ENCODE measurements at places on chromosomes 3 and 15.

- DNase-seq, result no peak
Observed at GRCh38 chr15:66545255-66545654, 20.5 kb downstream of the LCTL start.

DNA sequence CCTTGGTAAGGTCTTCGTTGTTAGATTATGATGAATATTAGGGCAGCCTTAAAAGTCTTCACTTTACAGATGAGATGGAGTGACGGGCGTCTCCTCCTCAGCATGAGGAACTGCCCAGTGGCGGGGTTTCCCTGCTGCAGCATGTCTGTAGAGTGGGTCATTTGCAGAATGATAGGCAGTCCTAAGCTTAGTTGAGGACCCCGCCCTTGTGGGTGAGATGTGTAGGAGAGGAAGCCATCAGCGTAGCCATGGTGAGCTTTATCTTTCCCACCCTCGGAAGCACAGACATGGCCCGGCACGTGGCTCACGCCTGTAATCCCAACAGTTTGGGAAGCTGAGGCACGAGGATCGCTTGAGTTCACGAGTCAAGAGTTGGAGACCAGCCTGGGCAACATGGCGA, 877 bp downstream of the NIT2 start:
- no peak for DNase-seq

DNA sequence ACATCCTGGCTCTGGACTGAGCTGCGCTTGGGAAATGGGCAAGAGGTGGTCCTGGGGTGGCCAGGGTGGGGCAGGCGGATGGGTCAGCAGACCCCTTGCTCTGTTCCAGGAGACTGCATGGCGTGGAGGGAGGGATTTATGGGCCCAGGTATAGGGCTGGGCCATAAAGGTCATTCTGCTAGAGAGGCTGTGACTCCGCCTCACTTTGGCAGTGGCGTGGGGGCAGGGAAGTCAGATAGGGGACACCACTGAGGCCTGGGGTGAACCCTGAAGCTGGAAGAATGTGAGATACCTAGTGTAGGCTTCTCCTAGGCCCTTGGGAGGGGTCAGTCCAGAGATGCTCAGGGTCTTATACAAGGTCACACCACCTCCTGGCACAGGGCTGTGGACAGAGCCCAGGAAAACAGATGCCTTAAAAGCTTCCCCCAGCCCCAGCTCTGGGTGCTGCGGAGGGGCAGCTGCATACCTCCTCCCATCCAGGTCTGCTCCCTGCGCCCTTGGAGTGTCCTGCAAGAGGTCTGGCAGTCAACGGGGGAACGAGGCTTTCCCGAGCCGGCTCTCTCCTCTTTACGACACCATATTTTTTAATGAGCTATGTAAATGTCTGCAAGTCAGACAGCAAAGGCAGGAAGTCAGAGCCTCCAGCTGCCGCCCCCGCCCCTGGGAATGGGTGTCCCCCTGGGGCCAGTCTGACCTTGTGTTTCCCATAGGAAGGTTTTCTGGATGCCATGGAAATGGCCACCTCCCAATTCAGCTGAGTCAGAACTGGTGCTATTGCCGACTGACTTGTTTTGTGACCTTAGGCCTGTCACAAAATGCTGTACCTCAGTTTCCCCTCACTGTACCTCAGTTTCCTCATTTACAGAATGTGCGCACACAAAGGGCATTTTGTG, 26.3 kb downstream of the LINGO1 start:
- DNase-seq, result no peak

- DNase-seq, result no peak
Observed at GRCh38 chr15:40100947-40101905, 7.5 kb downstream of the BMF start.

DNA sequence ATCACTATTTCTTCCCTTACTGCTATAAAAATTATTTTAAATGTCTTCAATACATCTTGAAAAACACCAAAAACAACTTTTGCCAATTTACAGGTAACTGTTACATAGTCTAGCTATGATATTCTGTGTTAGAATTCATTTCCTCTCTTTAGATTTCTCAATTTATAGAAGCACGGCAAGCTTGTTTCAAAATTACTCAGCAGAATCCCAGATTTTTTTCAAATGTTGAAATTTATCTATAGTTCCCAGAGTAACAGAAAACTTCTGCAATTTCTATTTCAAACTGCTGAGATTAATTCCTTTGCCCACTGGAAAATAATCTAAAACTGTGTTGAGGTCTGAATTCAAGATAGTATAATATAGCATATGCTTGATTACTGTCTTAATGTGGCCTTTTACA, 41.2 kb downstream of the CCPG1 start:
- no peak for DNase-seq

DNA sequence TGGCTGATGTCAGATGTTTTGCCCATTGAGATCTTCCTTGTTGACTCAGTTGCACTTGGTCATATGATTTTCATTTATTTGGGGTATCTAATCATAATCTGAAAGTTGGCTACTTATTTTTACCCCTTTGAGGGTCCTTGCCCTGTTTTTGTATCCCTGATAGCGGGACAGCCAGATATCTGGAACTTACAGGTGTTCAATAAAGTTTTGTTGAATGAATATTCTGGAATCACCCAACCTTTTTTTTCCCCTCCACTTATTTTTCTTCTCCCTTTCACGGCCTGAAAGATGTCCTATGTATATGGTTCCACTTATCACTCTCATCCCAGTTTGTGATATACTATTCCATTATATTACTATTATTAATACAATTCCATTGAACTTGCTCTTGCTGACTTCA, 12.8 kb downstream of the CTNNB1 start:
- DNase-seq, result no peak

GRCh38 chr3:64133987-64134386, 91.3 kb downstream of the PRICKLE2 start:
- no peak for DNase-seq

DNA sequence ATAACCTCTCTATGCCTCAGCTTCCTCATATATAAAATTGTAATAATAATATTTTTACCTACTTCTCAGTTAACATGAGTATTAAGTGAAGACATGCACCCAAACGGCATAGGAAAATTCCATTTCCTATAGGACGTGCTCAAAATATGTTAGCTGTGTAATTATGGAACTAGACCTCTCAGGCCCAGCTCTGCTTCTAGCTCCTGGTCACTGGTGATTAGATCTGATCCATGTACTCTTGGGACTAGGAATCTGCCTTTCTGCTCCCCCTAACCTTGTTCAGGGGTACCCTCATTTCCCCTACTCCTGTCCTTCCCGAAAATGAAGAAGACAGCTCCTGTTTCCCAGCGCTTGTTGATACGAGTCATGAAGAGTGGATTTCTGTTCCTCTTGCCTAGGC, 29.6 kb downstream of the TF start:
- DNase-seq, result no peak

DNA sequence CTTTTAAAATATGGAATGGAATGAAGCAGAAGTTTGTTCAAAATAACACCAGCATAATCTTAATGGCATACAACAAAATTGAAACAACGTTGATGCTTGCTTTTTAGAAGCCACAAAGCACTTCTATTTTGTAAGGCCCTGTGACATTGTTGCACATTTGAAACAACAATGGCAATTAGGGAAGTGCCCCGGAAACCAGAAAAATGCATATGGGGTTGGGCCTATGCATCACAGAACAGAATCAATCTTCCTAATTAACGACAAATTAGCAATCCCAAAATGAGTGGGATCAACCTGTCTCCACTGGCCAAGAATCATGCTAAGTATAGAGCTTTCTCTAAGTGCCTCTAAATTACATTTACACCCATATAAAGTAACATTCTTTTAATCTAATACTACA, 168.9 kb downstream of the MEIS2 start:
- DNase-seq, result no peak

GRCh38 chr3:38085943-38086324, 46.9 kb downstream of the DLEC1 start:
- no peak for DNase-seq

- no peak for DNase-seq
Observed at GRCh38 chr3:196163666-196164493, 47.3 kb downstream of the ZDHHC19 start.

GRCh38 chr3:197501496-197501878, 54.3 kb downstream of the BDH1 start:
- no peak for DNase-seq

- DNase-seq, result no peak
Observed at GRCh38 chr3:124620600-124621063, 109.6 kb upstream of the UMPS start.

DNA sequence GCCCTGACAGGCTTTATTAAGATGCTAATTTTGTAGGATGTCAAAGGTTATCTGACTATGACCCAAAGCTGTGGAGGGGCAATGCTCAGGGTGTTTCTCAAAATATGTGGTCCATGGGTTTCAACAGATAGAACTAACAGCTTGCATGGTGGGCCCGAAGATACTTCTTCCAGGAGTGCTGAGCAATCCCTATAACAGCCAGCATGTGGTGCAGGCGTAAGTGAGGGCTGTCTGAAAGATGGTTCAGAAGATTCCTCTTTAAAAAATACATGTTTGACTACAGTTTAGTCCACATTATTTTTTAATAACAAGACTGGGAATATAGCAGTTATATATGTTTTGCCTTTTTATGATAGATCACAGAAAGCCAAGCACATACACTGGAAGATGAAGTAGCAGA, 7.6 kb downstream of the SCG3 start:
- no peak for DNase-seq

- DNase-seq, result peak; percentile 80
Observed at GRCh38 chr3:170355738-170356595, 1.5 kb upstream of the SKIL start.

- DNase-seq, result no peak
Observed at GRCh38 chr15:67400890-67401289, 120.0 kb upstream of the C15orf61 start.

DNA sequence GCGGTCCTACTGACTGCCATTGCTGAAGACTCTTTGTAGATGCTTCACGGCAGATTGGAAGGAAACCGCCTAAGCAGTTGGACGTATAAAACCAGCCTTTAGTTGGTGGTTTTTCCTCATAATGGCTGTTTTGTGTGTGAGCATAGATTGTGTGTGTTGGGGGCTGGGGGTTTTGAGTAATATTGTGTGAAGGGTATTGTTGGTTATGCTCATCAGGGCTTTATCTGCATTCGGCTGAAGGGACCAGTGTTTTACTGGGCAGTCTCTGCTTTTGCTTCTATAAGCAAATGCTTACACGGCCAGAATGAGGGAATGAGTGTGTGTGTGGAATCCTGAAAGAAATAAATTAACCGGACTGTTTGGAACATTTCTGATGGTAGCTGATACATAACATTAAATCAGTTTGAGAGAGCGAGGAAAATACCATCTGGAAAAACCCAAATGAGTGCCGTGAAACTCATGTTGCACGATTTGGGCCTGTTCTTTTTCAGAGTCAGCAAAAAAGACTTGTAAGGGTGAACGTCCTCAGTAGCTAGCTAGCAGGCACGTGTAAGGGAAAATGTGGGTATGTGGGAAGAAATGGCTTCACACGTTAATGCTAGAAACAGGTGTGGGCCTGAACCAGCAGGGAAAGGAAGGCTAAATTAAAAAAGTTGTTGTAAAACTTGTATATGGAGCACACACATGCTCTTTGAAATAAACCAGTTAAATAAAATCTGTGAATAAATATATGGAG, 1.9 kb downstream of the MITF start:
- peak; percentile 8 for DNase-seq

DNA sequence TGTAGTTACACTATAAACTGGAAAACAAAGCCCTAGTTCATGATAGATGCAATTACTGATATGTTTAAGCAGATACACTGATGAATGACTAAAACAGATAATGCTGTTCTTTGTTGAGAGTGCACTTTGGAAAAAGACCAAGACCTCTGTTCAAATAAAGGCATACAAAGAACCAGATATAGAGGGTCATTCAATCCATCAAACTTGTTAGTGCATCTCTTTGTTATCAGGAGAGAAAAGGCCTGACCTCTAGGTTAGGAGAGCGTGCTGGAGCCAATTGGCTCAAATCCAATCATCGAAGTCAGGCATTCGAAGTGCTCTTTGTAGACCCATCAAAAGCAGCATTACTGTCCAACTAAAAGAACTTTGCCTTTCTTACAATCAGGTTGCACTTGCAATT, 124.2 kb downstream of the TFG start:
- DNase-seq, result no peak

DNA sequence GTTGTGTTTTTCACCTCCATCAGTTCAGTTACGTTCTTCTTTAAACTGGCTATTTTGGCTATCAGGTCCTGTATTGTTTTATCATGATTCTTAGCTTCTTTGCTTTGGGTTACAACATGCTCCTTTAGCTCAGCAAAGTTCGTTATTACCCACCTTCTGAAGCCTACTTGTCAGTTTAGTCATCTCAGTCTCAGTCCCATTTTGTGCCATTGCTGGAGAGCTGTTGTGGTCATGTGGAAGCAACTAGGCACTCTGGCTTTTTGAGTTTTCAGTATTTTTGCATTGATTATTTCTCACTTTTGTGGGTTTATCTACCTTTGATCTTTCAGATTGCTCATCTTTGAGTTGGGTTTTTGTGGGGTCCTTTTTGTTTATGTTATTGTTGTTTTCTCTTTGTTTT, 151.3 kb downstream of the CFAP20DC start:
- DNase-seq, result no peak

- DNase-seq, result no peak
Observed at GRCh38 chr3:146838221-146838620, 233.1 kb upstream of the PLSCR5 start.

DNA sequence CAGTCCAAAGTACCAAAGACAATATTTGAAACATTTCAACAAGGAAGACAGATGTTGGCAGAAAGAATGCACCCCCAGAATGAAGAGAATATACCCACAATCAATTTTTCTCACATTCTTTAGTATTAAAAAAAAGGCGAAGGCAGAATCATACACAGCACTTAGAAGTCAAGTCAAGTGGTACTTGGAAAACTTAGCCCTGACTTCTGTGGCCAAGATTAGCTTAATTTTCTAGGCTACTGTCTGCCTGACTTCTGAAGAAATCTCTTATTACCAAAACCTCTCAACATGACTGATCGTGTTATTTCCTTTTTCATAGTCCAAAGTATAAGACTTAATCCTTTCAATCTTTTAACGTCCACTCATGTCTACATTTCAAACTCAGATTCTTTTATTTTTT, 60.7 kb downstream of the PBRM1 start:
- DNase-seq, result no peak

DNA sequence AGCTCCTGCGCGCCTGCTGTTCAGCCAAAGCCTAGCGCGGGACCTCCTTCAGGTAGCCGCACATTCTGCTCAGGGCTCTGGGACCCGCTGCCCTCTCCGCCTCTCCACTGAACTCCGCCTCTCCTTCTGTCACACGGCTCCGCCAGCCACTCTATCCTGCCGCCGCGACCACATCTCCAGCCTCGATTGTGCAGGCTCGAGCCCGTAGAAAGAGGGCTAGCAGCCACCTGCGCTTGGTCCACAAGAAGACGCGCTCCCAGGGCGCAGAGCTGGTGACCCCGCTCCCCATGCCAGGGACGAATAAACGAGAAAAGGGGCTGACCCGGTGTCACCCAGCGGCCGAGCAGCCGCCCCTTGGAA, 1.1 kb upstream of the VIPR1 start:
- DNase-seq, result no peak

GRCh38 chr15:50735156-50735555, 30.4 kb downstream of the SPPL2A start:
- DNase-seq, result no peak

- DNase-seq, result peak; percentile 9
Observed at GRCh38 chr3:57646723-57647122, 46.2 kb downstream of the DENND6A start.

Data from skin of body (tissue), 3 donors.